Smooth muscle cell of trachea (primary cell): ENCODE measurements at places on chromosomes 16 and 17. TPM values are rescaled to one million over a fixed set of nuclear protein-coding genes. Genes with fewer than 3 reads are reported as not detected.

The HAP1 gene
- under 0.01 and 0.17 TPM in 2 replicates for total RNA-seq

The CACNA1H gene
- total RNA-seq, result 0.15 and 0.33 TPM in 2 replicates

The CLEC19A gene
- total RNA-seq, result not detected in 2 replicates

The CA4 gene
- not detected in 2 replicates for total RNA-seq
